ENCODE measurements at places on chromosomes 1 and 21.
A peak's percentile ranks its signal among the peaks of the same experiment; 100 is the strongest.

GRCh38 chr1:57590978-57591377 is 167.1 kb upstream of the DAB1 start:
- DNase-seq = no peak

- peak; percentile 38 for DNase-seq
Observed at GRCh38 chr1:53361541-53361961, 33.7 kb upstream of the LRP8 start.

GRCh38 chr1:119367432-119368124 is 1.0 kb upstream of the HAO2 start:
- DNase-seq = no peak

DNA sequence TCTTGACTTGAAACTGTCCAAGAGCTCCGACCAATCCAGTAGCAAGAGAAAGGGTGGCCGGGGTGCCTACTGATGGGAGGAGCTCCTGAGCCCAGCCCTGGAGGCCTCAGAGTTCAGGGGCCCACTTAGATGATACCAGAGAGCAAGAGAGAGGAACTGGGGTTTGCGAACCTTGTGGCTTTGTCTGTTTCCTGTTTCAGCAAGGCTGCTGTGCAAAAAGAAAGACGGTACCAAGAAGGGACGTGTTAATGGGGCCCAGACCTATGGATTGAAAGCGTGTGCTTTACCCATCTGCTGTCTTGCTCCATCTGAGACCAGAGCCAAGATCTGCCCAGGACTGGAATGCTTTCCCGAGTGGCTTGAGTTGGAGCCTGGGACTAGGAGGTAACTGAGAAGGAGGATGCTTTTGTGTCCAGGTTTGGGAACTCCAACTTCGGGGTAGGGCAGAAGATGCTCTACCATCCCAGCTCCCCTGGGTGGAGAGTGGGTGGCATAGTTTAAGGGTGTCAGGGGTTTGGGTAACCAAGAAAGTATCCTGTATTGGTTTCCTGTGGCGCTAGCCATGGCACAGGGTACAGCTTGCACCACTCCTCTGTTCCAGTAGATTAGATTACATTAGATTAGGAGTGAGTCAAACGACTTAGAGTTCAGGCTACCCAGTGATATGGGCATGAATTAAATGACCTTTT is at the start of gene TRAF3IP3:
Gene TRAF3IP3, plus strand, starts transcription at position 128 of the 689 bp plus-strand sequence. CDS start 3,987 bp downstream, outside the sequence.
- DNase-seq = peak; percentile 85

DNA sequence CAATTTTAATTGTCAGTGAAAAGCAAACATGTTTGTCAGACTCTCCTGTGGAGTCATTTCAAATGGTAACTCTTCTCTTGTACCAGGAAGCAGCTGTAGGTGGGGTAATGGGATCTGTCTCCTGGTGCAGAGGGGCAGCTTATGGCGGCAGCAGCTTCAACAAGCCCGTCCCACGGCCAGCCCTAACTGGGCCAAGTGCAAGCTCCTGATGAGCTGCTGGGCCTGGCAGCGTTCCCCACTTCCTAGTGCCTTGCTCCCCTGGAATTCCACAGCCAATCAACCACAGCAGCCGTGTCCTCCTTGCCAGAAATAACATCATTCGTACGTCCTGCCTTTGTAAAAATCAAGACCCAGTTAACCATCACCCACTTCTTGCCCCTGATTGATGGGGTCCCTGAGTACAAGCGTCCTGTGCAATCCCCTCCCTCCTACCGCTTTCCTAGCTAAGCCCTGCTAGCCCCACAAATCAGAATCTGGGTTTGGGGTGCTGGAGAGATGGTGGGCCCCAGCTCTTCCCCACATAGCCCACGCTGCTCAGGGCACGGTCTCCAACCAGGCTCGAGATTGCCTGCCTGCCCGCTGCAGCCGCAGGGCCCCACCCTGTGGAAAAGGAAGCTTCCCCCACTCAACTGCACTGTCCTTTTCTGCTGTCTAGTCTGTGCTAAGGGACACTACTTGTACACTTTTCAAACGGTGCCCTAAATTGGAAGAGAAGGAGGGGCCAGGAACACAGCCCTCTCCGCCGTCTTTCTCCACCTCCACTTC is 61.2 kb downstream of the TOR1AIP2 start:
- DNase-seq = no peak

DNA sequence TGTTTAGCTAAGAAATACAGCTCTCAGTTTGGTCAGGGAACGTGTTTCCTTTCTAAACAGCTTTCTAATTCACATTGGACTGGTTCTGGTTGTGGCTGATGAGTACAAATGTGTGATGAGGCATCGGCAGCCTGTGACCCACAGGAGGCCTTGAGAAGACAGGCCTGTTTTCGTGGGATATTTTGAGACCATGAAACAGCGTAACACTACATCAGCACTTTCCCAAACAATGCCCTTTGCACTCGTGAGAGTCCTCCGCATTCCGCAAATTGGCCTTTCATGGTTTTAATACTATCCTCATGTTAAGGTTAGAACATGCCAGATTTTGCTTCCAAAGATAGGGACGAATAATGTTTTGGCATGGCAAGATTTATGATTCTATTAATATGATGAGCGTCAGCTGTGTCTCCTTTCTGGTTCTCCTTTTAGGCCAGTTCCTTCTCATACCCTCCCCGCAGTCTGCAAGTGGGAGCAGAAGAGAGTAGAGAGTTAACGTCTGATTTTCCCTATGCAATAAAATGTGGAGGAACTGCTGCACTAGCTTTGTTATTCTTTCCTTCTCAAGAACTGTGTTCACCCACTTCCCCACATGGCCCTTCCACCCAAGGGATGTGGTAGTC is 84.3 kb upstream of the L1TD1 start:
- no peak for DNase-seq

- DNase-seq = no peak
Observed at GRCh38 chr1:201876148-201876818, 12.4 kb upstream of the SHISA4 start.

DNA sequence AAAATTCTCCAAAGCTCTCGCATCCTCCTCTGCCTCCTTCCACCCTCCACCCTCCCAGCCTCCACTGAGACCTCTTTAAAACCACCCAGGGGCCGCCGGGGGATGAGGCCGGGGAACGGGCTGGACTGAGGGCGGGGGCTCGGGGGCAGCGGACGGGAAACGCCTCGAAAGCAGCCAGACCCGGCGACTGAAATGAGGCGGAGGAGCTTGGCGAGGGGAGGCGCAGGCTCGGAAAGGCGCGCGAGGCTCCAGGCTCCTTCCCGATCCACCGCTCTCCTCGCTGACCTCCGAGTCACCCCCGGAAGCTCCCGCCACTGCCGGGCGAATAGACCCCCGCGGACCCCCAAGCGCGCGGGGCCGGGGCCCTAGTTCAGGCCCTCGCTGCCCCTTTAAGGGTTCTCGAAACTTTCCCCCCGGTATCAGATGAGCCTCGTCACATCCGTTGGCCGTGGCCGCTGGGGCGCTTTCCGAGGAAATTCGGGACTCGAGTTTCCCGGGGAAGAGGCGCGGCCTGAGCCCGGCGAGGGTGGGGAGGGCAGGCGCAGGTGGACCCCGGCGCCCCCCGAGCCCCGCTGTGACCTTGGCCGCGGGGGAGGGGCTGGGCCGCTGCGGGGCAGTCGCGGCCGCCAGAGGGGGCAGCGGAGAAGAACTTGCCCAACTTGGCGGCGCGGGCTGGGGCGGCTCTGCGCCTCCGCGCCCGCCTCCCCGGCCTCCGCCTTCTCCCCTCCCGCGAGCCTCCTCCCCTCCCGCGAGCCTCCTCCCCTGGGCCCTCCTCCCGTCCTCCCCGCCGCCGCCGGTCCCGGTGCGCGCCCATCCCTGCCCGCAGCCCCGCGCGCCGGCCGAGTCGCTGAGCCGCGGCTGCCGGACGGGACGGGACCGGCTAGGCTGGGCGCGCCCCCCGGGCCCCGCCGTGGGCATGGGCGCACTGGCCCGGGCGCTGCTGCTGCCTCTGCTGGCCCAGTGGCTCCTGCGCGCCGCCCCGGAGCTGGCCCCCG is at the start of gene BACE2:
Gene BACE2, plus strand, starts transcription at position 813 of the 995 bp plus-strand sequence. Its CDS starts 104 bp downstream, at position 917.
- peak; percentile 69 for DNase-seq

DNA sequence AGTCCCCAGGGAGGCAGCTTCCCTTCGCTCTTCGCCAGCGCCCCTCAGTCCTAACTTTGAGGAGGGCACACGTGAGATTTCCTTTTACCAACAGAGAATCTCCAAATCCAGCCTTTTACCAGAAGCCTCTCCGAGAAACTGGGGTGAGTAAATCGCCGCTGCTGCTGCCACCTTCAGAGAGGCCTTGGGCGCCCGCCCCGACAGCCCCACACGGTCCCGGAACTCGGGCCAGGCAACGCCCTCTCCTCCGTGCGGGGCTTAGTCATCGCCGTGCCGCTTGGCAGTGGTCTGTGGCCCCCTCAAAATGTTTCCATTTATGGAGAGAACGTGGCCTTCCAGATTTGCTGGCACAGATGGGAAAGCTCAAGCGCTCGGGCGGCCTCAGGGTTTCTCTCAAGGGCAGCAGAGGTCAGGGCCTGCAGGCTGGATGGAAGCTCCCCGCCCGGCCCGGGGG is 41.4 kb upstream of the COL6A2 start:
- DNase-seq = peak; percentile 74

DNA sequence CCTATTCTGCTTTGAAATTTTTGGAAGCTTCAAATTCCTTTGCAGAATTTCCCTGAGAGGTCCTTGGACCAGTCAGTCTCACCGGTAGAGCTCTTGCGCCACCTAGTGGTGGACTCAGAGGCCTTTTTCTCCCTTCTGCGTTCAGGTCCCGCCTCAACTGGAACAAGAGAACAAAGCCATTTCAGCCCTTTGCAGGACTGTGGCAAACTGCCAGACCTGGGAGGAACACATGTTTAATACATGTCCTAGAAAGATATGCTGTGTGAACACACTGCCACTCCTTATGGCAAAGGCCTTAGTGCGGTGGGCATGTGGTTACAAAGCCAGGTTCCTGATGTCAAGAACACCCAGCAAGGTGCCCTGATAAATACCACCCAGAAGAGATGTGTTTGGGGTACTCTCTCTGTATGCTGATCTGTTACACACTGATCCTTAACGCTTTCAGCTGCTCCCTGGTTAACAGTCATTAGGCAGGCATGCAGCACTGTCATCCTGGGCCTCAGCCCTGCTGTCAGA is 82.2 kb upstream of the SSX2IP start:
- peak; percentile 90 for DNase-seq

DNA sequence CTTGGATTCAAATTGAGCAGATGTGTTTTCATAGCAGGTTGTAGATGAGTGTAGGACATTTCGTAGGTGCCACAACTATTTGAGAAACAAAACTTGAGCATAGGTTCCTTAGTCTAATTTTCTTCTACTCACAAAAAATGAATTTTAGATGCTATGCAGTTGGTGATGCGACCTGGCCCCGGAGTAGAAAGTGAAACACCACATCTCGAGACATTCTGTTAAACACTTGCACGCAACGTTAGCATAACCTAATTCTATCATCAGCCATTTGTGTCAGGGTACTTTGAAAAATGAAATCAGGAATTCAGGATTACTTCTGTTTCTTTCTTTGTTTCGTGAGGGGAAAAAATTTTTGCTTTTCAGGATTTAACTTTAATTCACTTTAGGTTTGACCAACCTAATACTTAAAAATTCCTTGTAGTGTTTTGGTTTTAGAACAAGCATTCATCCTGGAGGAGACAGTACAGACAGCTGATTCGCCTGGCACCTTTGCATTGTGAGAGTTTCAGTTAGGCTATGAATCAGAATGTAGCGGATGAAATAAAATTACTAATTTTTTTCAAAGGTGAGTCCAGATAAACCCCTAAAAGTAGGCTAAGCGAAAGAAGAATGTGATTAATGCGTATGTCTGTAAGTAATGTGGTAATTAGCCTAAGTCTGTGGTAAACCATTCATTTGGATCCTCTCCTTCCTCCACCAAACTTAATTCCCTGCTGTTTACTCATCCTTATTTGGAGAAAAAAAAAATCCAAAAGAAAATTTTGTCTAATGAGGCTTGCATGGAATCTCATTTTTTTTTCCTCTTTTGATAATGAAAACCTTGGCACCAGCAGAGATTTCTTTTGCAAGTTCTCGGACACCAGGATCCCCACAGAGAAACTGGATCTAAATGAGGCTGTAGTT is 44.9 kb downstream of the MAP3K21 start:
- DNase-seq = no peak

GRCh38 chr1:21887796-21888195 is 49.3 kb downstream of the HSPG2 start:
- DNase-seq = no peak

DNA sequence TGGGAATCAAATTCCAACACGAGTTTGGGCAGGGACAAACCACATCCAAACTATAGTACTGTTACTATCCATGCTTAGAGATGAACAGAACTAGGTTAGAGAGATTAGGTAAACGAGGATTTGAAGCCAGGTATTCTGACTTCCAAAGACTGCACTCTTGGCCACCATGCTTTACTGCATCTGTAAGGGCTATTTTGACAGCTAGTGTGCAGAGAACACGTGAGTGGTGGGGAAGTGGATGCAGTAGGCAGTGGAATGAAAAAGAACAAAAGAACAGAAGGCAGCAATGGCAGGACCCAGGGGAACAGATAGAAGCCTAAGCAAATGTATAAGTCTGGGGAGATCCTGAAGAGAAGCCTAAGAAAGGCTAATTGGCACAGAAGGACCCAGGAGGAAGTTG is 59.1 kb upstream of the GJA8 start:
- DNase-seq = no peak

GRCh38 chr1:241895013-241895412 is 47.0 kb downstream of the EXO1 start:
- no peak for DNase-seq

GRCh38 chr1:72357411-72357810 is 75.1 kb upstream of the NEGR1 start:
- DNase-seq = no peak

- no peak for DNase-seq
Observed at GRCh38 chr1:168739908-168740307, 10.9 kb upstream of the DPT start.

- no peak for DNase-seq
Observed at GRCh38 chr21:22164912-22165311, 1166.7 kb downstream of the NCAM2 start.

GRCh38 chr1:16608838-16609560 is 4.4 kb downstream of the NBPF1 start:
- DNase-seq = no peak

- no peak for DNase-seq
Observed at GRCh38 chr21:29075706-29076466, 2.4 kb upstream of the CCT8 start.

DNA sequence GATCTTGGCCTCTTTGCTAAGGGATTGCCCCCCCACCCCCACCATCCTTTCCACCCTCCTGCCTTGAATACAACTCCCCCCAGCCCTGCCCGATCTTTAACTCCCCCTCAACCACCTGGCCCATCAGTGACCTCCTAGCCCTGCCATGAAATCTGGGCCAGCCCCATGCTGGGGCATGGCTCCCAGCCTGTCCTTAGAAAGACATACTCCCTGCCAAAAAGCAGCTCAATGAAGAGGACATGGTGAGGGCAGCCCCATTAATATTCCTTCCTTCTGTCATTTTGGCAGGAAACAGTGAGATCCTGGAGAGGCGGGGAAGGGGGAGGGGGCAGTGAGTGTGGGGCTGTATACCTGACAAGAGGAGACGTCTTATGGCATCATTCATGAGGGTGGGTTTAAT is 66.8 kb upstream of the DISP3 start:
- no peak for DNase-seq

GRCh38 chr1:5911871-5912271 is 80.4 kb downstream of the NPHP4 start:
- DNase-seq = no peak

DNA sequence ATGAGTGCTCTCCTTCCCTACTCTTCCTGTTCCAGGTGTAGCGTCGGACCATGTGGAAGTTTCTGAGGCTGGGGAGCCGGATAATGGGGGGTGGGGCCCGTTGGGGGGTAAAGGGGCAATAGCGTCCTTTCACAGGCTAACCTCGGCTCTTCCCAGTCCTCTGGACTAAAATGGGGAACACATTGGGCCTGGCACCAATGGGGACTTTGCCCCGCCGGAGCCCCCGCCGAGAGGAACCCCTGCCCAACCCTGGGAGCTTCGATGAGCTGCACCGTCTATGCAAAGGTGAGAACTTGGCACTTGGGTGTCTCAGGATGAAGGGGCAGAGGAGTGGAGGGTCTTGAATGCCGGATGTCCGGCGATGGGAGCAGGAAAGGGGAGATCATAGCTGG is 456 bp downstream of the TOMM40L start:
- peak; percentile 70 for DNase-seq

All from activated CD8-positive, alpha-beta memory T cell treated with anti-CD3 and anti-CD28 coated beads for 24 hours (primary cell).